ENCODE measurements at places on chromosomes 3 and 15. TPM values are rescaled to one million over a fixed set of nuclear protein-coding genes. Genes with fewer than 3 reads are reported as not detected.

The ABTB1 gene
- 11.5 TPM for total RNA-seq

The SLC51A gene
- total RNA-seq = 0.49 TPM

The SCN10A gene
- not detected for total RNA-seq

The ZNF280D gene
- 69.0 TPM for total RNA-seq

The BLOC1S6 gene
- 51.6 TPM for total RNA-seq

The CLDN1 gene
- 115 TPM for total RNA-seq

The ENTPD3 gene
- 0.79 TPM for total RNA-seq

The FBXL2 gene
- total RNA-seq = 13.8 TPM

The PLAAT1 gene
- total RNA-seq = 2.4 TPM

The ZNF106 gene
- 91.1 TPM for total RNA-seq

The PIERCE2 gene
- 1.5 TPM for total RNA-seq

The TUBGCP4 gene
- total RNA-seq = 14.1 TPM

The PDCD6IP gene
- 114 TPM for total RNA-seq

The GOLGA6A gene
- 0.89 TPM for total RNA-seq

The LTF gene
- total RNA-seq = 60.7 TPM

The CISH gene
- 10.0 TPM for total RNA-seq

The TYRO3 gene
- total RNA-seq = 17.4 TPM

The CCDC191 gene
- total RNA-seq = 3.9 TPM

The EPHB3 gene
- total RNA-seq = 44.4 TPM

The ROPN1 gene
- 0.69 TPM for total RNA-seq

The CRABP1 gene
- 9.0 TPM for total RNA-seq

The SOX14 gene
- not detected for total RNA-seq

The C3orf85 gene
- total RNA-seq = not detected

The CPN2 gene
- 0.10 TPM for total RNA-seq

The CKMT1B gene
- total RNA-seq = 3.9 TPM

The C3orf20 gene
- not detected for total RNA-seq

The RARRES1 gene
- 4.9 TPM for total RNA-seq

The CCR8 gene
- not detected for total RNA-seq

The SLC22A14 gene
- 0.30 TPM for total RNA-seq

The AMT gene
- total RNA-seq = 6.7 TPM

The GOLGA8A gene
- total RNA-seq = 41.5 TPM

The ADAMTS7 gene
- 6.6 TPM for total RNA-seq

The CCDC39 gene
- not detected for total RNA-seq

The NISCH gene
- 74.1 TPM for total RNA-seq

The PLXNB1 gene
- 41.2 TPM for total RNA-seq

The EOMES gene
- total RNA-seq = 0.49 TPM

The TRIM42 gene
- total RNA-seq = not detected

The SSR3 gene
- 64.4 TPM for total RNA-seq

The FRMD4B gene
- total RNA-seq = 49.7 TPM

The DNASE1L3 gene
- 4.1 TPM for total RNA-seq

The CCR9 gene
- not detected for total RNA-seq
